Lung (tissue), 17 donors: ENCODE measurements at places on chromosomes 1 and 21.

DNA sequence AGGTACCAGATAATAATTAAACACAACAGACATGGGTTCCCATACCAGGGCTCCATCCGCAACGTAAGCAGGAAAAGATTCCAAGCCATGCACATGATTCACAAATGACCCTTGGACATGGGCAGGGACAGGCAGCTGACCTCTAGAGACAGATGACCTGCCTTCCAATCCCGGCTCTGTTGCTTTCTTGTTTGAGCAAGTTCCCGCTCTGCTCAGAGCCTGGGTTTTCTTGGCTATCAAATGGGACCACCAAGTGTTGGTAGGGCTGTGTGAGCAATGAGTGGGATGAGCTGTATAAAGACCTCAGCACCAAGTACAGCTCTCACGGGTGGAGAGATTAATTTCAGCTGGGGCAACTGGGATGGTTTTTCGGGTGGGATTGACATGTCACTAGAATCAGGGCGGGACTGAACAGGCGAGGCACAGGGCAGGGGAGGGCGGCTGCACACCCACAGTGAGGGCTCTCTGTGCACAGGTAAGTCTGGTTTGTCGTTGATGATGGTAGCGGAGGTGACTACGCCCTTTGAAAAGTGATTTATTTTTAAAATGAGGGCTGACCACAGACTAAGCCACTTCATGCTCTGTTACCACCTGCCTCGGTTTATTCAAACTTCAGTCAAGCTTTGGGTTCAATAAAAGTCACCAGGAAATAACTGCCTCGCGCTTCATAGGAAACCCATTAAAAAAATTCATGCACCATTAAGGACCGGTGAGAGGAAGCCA, 57.5 kb upstream of the IFFO2 start:
- no peak for DNase-seq

- DNase-seq: no peak
These were observed 62.9 kb upstream of the SERBP1 start for GRCh38 chr1:67493148-67493547.

GRCh38 chr1:8348047-8348776, 30.3 kb downstream of the SLC45A1 start:
- no peak for DNase-seq

GRCh38 chr1:18200918-18201317, 93.3 kb downstream of the IGSF21 start:
- no peak for DNase-seq

GRCh38 chr1:93844262-93845045, 34.6 kb downstream of the DNTTIP2 start:
- peak; percentile 54 for DNase-seq

DNA sequence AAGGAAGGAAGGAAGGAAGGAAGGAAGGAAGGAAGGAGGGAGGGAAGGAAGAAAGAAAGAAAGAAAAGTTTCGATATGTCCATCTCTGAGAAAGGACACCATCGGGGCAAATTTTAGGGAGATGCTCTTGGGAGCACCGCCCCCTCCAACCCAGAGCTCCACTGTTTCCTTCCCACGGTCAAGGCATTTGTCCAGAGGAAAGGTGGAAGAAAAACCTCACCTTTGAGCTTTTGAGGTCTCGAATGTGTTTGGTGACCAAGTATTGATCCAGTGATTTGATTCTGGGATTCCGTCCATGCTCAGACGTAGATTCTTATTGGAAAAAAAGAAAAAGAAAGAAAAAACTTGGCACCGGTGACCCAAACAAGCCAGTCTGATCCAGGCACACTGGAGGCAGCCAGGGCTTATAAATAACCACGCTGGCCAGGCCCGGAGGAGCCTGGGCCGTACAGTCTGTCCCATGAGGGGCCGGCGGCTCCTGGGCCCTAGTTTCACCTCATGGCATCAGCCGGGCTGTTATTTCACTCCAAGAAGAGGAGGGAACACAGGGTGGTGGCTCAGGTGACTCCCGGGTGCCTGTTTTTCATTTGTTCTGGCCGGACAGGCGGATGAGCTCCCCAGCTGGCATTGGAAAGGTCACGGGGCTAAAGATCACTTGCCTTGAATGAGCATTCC, 36.1 kb upstream of the SLC25A33 start:
- DNase-seq: no peak
